Pulmonary artery endothelial cell (primary cell): ENCODE measurements at places on chromosomes 11 and 22. TPM values are rescaled to one million over a fixed set of nuclear protein-coding genes. Genes with fewer than 3 reads are reported as not detected.

- DNase-seq: no peak
Measured at GRCh38 chr11:62217191-62217748, 8.8 kb downstream of the SCGB2A1 start.

DNA sequence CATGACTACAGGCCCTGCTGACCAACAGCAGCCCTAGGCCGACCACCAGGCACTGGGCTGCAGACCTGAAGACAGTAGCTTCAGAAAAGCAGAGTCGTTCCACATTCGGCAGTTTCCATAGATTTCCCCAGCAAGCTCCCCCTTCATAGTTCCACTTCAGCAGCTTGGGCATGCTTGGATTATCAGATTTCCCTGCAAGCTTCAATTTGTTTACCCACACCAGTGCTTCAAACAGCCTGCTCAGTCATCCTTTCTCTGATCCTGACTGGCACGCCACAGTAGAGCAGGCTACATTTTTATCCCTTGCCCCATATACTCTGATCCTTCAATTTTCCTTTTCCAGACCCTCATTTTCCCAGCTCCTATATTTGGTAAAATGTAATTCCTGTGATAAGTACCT lies 51.1 kb upstream of the CFAP300 start:
- DNase-seq: no peak

DNA sequence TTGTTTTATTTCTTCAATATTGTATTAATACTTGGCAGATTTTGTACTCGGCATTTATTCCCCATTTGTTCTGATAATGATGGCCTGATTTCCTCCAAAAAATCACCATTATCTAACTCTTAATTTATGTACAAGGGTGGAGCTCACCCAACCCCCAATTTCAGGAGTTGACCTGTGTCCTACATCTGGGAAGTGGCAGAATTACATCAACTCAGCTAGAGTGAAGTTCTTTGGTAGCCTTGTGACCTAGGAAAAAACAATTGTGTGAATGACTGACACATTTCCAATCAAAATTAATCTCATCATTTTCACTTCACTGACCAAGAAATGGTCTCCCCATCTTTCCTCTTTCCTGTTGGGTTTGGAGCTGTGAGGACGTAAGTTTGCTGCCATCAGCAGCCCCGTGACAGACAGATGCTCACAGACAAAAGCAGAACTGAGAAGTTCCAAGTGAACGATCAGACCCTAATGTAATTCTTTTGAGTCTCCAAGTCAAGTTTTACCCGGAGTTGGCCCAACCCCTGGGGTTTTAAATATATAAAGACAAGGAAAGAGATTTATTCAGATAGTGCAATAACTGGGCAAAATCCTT lies 16.6 kb upstream of the MS4A6E start:
- no peak for DNase-seq

GRCh38 chr22:24187731-24188644 lies 6.7 kb downstream of the SUSD2 start:
- no peak for DNase-seq

- DNase-seq: no peak
Measured at GRCh38 chr11:126229858-126230540, 18.4 kb downstream of the FAM118B start.

- DNase-seq: no peak
Measured at GRCh38 chr22:44951510-44951816, 58.3 kb downstream of the PHF21B start.

DNA sequence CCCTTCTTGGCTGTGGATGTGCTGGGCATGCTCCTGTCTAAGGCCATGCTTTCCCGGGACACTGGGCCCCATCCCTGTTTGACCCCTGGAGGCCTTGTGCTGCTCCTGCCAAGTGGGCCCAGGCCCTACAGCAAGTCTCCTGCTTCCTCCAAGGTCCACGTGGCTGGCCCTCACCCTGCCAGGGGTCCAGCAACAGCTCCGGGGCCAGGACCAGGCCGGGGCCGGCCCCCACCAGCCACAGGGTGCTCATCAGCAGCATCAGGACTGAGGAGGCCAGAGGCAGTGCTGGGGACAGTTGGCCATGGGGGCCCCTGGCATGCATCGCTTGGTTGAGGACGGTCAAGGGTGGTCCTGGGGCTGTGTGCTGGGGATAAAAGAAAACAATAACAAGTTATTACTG lies 2.5 kb downstream of the RHBDD3 start:
- DNase-seq: no peak

GRCh38 chr22:48960576-48960975 lies 867.1 kb downstream of the BRD1 start:
- no peak for DNase-seq

DNA sequence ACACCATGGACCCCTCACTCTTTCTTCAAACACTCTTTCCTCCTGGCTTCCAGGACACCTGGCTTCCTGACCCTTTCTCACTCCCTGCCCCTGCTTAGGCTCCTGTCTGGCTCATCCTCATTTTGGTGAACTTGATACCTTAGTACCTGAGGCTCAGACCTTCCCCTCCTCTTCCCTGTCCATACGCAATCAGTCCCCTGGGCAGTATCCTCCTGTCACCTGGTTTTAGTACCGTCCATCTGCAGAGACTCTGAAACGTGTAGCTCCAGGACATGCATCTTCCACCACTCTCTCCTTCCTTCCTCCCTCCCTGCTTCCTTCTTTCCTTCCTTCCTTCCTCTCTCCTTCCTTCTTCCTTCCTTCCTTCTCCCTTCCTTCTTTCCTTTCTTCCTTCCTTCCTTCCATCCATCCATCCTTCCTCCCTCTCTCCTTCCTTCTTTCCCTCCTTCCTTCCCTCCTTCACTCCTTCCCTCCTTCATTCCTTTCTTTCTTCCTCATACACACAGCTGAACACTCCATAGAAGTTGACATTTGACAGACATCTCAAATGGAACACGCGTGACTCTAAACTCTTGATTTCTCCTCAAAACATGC lies 1488.6 kb downstream of the TBC1D22A start:
- no peak for DNase-seq

- DNase-seq: no peak
Measured at GRCh38 chr11:14861680-14862079, 30.4 kb downstream of the CYP2R1 start.

- no peak for DNase-seq
Measured at GRCh38 chr22:33240888-33241475, 182.8 kb upstream of the SYN3 start.

Gene MPPED2
- not detected in 2 replicates for total RNA-seq

Gene CRYBB2
- not detected in 2 replicates for total RNA-seq

Gene OR56A5
- not detected in 2 replicates for total RNA-seq

Gene PATE4
- not detected in 2 replicates for total RNA-seq

Gene SCGB2A2
- total RNA-seq: not detected in 2 replicates

Gene SULT4A1
- total RNA-seq: 0.26 TPM in 1 of 2 replicates, not detected in the other

Gene TENM4
- total RNA-seq: under 0.01 TPM in 1 of 2 replicates, not detected in the other
